ENCODE measurements at places on chromosomes 16 and 17. TPM values are rescaled to one million over a fixed set of nuclear protein-coding genes. Genes with fewer than 3 reads are reported as not detected.

MAP3K3 gene
- 32.3 TPM for total RNA-seq

STAC2 gene
- 1.6 TPM for total RNA-seq

DNAAF1 gene
- total RNA-seq, result 1.7 TPM

TMEM101 gene
- 20.3 TPM for total RNA-seq

PLK1 gene
- total RNA-seq, result 2.1 TPM

EVI2A gene
- 2.7 TPM for total RNA-seq

HOXB4 gene
- total RNA-seq, result 28.7 TPM

NECAB2 gene
- total RNA-seq, result not detected

C17orf50 gene
- not detected for total RNA-seq

KRTAP9-8 gene
- not detected for total RNA-seq

GPR179 gene
- total RNA-seq, result 0.05 TPM

NT5C3B gene
- 36.3 TPM for total RNA-seq

KRT36 gene
- total RNA-seq, result not detected

PSMD12 gene
- total RNA-seq, result 57.8 TPM

PAGR1 gene
- total RNA-seq, result 20.7 TPM

ZG16B gene
- total RNA-seq, result 31.8 TPM

KRTAP4-1 gene
- total RNA-seq, result not detected

SLC16A5 gene
- 77.7 TPM for total RNA-seq

KCNJ16 gene
- not detected for total RNA-seq

CCL3 gene
- total RNA-seq, result 0.78 TPM

SSTR5 gene
- 0.47 TPM for total RNA-seq

PLA2G10 gene
- total RNA-seq, result 1.4 TPM

TMC7 gene
- 18.6 TPM for total RNA-seq

ORC6 gene
- total RNA-seq, result 4.3 TPM

MYOCD gene
- total RNA-seq, result 28.2 TPM

LGALS9B gene
- total RNA-seq, result not detected

NDEL1 gene
- 84.5 TPM for total RNA-seq

TLCD2 gene
- total RNA-seq, result 9.2 TPM

ZNF423 gene
- 15.7 TPM for total RNA-seq

USP6 gene
- total RNA-seq, result 0.08 TPM

SRL gene
- total RNA-seq, result 10.1 TPM

KRTAP2-2 gene
- not detected for total RNA-seq

TRPV2 gene
- 13.6 TPM for total RNA-seq

CCL15 gene
- total RNA-seq, result 37.7 TPM

RNF222 gene
- not detected for total RNA-seq

USP10 gene
- 103 TPM for total RNA-seq
